Stimulated activated CD4-positive, alpha-beta T cell treated with anti-CD3 and anti-CD28 coated beads, Interleukin-12 subunit alpha, Interleukin-12 subunit beta, amount 100 ng/mL, for 4 hours (primary cell): ENCODE measurements at places on chromosomes 4 and X.

- DNase-seq = peak; percentile 47
These were observed 2.3 kb upstream of the UBA1 start for GRCh38 chrX:47191331-47191730.

- DNase-seq = no peak
These were observed 30.3 kb downstream of the SLC25A43 start for GRCh38 chrX:119429471-119429870.

- no peak for DNase-seq
These were observed 301.8 kb downstream of the STPG2 start for GRCh38 chr4:97841512-97841911.

- DNase-seq = no peak
These were observed 204.2 kb downstream of the GPC3 start for GRCh38 chrX:133781174-133781573.

GRCh38 chrX:15790769-15791290 lies 546 bp downstream of the ZRSR2 start:
- DNase-seq = no peak

- peak; percentile 4 for DNase-seq
These were observed 718 bp downstream of the SPIN3 start for GRCh38 chrX:56994375-56995270.
